ENCODE measurements at places on chromosomes 2 and 18.

DNA sequence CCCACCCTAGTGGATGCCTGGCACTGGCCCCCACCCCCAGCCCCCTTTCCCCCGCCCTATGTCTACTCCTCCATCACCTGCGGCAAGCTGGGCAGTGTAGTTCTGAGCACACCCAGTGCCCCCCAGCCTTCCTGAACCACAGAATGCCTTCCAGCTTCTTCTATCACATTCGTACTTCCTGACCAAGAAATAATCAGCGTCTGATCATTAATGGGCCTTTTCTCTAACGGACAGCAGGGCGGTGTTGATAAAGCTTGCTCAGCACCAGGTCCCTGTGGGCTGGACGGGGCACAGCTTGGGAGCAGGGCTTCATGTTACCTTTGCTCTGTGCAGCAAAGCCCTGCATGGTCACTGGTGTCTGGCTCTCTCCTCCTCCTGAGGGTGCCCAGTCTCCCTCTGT, 15.4 kb downstream of the UXS1 start:
- no peak for DNase-seq

DNA sequence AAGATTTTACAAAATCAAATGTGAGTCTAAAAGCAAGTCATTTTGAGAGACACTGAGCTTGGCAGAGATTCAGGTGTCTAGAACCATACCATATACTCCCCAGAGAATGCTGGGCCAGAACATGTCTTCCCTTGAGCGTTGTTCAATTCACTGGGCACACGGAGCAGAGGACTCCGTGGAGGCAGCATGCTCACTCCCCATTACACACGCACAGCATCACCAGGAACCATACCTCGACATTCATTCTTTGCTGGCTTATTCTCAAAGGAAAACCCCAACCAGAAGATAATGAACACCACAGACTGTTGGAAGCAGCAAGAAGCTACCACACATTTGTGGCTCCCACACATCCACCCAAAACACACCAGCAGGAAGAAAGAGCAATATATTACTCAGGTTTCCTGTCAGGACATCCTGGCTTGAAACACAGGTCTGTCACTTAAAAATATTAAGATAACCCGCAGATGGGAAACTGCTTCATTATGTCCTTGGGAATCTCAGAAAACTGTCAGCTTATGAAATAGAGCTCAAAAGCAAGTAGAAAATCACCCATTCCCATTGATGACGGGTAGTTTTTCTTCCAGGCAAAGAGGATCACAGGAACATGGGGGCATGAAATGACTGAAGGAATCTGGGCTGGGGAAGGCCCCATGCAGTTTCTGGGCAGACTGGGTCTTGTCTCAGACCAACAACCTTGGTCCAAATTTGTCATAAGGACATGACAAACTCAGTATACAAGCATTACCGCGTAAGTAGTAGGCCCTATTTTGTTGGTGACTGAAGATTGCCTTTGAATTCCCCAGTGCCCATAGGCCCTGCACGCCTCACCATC, 46.4 kb downstream of the PCBP1 start:
- no peak for DNase-seq

- no peak for DNase-seq
Measured at GRCh38 chr2:191499874-191500565, 177.9 kb upstream of the NABP1 start.

- no peak for DNase-seq
Measured at GRCh38 chr18:33440060-33441043, at the start of gene CCDC178. CCDC178 (minus strand) TSS chr18:33440721; CDS start chr18:33412088, 28,633 bp downstream.

- no peak for DNase-seq
Measured at GRCh38 chr2:188324067-188324466, 32.4 kb downstream of the GULP1 start.
